ENCODE measurements at places on chromosomes 5 and 9.
A peak's percentile ranks its signal among the peaks of the same experiment; 100 is the strongest.

- no peak for DNase-seq
Measured at GRCh38 chr9:134190232-134191121, 26.1 kb upstream of the RNU6ATAC start.

- no peak for DNase-seq
Measured at GRCh38 chr9:95090871-95091577, 226.5 kb downstream of the FANCC start.

- no peak for DNase-seq
Measured at GRCh38 chr5:102981957-102982635, 137.8 kb downstream of the GIN1 start.

DNA sequence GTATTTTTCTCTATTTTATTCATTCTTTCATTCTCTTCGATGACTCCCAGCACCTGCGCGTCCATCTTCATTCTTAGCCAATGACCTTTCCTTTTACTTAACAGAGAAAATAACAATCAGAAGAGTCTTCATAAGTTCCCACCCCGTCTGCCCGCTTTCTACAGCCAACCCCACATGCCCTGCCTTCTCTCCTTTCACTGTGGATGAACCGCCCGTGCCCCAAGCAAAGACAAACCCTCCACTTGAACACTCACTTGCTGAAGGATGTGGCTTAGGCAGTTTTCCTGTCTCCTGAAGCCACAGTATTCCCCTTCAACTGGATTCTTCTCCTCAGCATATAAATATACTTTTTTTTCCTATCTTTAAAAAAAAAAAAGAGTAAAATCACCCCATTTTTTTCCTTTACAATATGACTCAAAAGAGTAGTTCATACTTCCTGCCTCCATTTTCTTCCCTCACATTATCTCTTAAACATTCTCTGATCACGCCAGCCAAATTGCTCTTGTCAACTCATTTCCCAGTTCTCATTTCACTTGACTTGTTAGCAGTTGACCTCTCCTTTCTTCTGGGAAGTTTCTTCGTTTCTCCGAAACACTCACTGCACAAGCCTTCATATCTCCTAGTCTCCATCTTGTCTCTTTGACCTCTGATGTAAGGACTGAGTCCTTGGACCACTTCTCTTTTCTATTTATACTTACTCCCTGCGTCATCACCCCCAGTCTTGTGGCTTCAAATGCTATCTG, 11.1 kb downstream of the NIPSNAP3B start:
- no peak for DNase-seq

DNA sequence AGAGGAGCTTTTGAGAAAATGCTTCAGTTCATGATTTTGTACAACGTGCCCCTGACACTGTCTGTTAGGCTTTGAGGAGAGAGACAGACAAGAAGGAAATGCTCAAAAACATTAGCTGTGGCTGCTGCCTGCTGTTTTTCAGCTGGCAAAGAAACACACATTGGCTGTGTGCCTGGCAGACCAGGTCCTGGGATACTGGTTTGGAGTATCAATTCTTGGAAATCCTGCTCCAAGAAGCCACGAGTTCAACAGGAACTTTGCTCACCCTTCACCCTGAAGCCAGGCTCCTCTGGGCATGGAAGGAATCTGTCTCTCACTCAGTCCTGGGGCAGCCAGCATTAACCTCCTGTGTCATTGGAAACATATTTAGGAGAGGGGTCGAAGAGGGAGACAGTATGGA, 245.5 kb downstream of the AUH start:
- no peak for DNase-seq

GRCh38 chr9:129868872-129869486, 33.7 kb downstream of the USP20 start:
- DNase-seq = peak; percentile 75

- DNase-seq = no peak
Measured at GRCh38 chr9:113594484-113595299, 131.2 kb downstream of the RGS3 start.

DNA sequence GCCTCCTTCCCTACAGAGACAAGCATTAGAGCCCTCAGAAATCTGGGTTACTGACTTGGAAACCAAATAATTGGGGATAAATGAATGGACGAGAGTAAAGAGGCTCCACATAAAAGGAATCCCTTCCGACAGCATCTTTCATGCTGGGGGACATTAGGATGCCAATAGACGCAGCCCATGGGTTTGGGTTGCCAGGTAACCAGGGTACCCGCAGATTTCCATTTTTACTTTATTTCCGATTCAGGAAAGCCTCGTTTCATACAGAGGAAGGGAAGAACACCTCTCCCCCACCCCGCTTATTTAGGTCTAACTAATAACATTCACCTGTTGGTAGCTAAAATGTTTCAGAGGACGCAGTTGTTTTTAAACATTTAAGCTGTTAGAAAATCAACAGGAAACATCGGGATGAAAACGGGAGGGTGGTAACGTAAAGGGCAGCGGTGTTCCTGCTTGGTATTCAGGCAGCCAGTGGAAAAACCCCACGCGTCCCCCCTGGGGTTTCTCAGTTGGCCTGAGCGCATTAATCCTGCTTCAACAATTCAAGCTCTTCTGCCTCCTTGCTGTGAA, 179.5 kb downstream of the YTHDC2 start:
- no peak for DNase-seq

DNA sequence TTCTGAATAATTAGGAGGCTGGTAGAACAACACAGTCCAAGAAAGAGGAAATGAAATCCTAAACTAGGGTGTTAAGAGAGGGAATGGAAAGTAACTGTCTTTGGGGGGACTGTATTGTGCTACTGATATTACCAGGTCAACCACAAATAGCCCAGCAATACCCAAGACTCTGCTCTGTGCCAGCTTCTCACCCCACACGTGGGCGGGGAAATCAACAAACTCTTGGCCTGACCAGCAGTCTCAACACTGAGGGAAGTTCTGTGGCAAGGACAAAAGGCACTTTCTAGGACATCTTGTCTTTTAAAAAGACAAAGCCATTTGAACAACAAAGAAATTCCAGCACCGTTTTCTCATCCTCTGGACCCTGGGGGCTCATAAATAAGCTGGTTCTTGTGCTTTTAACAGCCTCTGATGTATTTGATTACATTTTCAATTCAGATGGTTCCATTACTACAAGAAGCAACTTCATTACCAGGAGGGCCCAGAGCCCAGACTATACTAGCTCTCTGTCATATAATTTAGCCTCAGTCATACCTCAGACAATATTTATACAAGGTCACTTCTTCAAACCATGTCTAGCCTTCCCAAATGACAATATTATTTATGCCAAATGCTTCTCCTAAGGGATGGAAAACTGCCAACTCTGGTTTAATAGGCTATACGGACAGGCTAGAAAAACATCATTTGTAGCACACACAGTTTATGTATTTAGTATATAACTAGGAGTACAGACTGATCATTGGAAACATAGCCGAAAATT, 297.8 kb downstream of the CWC27 start:
- no peak for DNase-seq

DNA sequence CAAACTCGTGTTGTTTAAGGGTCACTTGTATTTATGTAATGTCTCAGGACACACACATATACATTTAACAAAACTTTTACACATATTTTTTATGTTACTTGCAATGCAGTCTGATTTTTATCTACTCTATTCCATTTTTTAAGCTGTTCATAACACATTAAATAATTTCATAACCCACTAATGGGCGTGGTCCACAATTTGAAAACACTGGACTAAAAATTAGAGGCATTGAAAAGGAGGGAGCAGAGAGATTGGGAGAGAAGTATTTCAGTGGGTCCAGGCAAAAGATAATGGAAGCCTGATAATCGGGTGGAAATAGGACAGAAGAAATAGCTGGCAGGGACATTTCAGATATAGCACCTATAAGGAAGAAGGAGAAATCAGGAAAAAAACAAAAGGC, 597.3 kb upstream of the CLINT1 start:
- no peak for DNase-seq

DNA sequence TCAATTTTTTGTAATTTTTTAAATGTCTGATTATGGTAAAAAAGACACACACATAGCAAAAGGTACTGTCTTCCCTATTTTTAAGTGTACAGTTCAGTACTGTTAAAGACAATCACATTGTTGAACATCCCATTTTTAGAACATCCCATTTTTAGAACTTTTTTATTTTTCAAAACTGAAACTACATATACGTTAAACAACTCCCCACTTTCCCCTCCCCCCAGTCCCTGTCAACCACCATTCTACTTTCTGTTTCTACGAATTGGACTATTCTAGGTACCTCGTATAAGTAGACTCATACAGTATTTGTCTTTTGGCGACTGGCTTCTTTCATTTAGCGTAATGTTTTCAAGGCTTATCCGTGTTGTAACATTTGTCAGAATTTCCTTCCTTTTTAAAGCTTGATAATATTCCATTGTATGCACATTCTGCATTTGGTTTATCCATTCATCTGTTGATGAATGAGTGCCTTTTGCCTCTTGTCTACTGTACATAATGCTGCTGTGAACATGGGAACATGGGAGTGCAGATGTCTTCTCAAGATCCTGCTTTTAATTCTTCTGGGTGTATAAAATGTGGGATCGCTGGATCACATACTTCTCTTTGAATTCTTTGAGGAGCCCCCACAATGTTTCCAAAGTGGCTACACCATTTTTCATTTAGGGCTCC, 154.0 kb downstream of the PIK3R1 start:
- DNase-seq = peak; percentile 20

DNA sequence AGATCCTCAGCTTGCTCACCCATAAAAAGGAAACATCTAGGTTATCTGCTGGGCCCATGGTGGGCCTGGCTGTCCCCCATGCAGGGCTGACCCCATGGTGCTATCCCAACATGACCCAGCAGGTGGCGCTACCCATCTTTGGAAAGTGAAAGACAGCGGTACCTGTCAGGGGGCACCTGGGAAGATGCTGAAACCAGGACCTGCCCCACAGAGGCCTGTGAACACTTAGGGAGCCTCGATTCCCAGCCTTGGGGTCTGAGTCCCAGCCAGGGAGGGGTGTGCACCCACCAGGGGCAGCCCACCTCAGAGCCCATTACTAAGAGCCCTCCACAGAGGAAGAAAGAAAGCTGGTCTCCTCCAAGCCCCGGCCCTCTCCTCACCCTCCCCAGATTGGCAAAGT, 46.6 kb upstream of the IPPK start:
- peak; percentile 72 for DNase-seq

DNA sequence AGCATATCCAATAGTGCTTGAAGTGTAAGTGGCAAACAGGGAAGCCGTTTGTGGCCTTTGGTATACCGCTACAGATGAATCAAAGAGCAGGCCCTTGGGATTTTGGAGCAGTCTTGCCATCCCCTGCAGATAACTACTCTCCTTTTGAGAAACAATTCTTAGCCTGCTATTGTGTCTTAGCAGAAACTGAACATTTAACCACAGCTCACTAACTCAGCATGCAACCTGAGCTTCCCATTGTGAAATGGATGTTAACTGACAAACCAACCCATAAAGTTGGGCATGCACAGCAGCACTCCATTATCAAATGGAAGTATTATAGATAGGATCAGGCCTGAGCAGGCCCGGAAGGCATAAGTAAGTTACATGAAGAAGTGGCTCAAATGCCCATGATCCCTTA, 315.3 kb upstream of the PTGER4 start:
- no peak for DNase-seq

GRCh38 chr9:127463911-127464310, 12.6 kb downstream of the LRSAM1 start:
- no peak for DNase-seq

- no peak for DNase-seq
Measured at GRCh38 chr5:135467871-135468485, 15.8 kb upstream of the TIFAB start.

DNA sequence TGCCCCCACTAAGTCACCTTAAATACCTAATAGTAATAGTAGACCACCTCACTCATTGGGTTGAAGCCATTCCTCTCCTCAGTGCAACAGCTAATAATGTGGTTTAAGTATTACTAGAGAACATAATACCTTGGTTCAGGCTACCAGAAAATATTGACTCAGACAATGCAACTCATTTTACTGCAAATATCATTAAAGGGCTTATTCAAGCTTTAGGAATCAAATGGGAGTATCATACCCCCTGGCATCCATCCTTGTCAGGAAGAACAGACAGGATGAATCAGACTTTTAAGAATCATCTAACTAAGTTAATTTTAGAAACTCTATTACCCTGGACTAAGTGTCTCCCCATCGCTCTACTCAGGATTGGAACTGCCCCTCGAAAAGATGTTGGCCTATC, 6.8 kb upstream of the RNF180 start:
- no peak for DNase-seq

GRCh38 chr5:5356765-5357164, 65.7 kb upstream of the ICE1 start:
- no peak for DNase-seq

GRCh38 chr5:55860288-55860687, 9.1 kb downstream of the IL31RA start:
- DNase-seq = no peak

DNA sequence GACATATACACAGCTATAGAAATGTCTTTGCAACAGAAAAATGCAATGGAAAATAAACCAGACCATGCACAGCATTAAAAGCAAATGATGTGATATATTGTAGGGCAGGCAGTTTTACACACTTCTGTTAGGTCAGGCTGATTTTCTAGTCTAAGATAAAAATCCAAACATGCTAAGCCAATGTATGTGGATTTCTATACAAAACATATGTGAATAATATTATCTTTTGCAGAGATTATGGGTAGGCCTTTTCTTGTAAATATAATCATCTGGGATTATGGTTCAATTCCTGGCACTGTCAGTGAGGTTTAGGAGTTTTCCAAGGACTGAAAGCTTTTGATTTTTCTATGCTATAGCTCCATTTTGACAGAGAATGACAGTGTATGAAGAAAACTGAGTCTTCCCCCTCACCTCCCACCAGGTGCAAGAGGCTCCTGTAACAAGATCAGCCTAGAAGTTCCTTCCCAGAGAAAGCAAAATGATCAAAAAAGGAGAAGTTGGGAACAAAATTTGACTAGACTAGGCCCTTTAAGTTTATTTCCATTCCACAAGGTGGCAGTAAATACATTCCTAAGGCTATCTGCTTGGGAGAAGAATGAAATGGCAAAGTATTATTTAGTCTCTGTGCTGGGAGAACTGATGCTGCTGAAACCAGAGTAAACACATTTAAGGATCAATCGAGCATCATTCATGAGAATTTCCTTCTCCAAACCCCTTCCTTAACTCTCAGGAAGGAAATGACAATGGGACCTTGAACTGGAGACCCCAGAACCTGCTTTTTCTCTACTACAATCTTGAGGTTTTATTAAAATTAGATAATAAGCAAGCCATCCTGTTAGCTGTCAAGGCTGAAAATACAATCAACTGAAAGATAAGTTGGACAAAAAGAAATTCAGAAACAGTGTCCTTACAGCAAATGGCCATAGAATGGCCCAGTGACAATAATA, 133.0 kb upstream of the TUT7 start:
- DNase-seq = no peak

GRCh38 chr9:125343518-125344275, 82.1 kb downstream of the GAPVD1 start:
- no peak for DNase-seq

GRCh38 chr9:3455094-3455493, 70.7 kb downstream of the RFX3 start:
- no peak for DNase-seq

- DNase-seq = no peak
Measured at GRCh38 chr9:2043881-2044462, 28.8 kb downstream of the SMARCA2 start.

DNA sequence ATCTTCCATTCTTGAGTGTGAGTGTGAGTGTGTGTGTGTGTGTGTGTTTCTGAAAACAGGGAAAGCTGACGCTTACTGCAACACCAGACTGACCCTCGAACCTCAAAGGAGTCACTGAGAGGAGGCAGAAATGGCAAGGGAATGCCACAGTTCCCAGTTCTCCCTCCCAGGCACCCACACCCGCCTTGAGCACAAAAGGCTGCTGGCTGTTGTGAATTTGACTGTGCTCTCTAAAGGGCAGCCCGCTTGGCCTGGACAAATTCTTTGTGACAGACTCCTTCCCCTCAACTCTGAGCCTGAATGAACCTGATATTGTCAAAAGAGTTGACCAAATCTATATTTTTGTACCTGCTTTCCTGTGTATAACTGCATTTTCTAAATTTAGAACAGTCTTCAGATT, 245.7 kb upstream of the IRX2 start:
- no peak for DNase-seq
